ENCODE measurements at places on chromosomes 12 and 14.

GRCh38 chr14:96126339-96126782 is 78.3 kb upstream of the BDKRB2 start:
- no peak for DNase-seq

DNA sequence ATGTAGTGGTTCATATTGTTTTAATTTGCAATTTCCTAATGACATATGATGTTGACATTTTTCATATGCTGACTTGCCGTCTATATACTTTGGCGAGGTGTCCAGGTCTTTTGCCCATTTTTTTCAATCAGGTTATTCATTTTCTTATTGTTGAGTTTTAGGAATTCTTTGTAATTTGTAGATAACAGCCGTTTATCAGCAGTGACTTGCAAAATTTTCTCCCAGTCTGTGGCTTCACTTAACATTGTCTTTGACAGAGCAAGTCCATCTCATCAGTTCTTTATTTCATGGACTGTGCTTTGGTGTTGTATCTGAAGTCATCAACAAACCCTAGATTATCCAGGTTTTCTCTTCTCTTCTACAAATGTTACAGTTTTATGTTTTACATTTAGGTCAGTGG is 12.6 kb upstream of the KLHDC2 start:
- no peak for DNase-seq

DNA sequence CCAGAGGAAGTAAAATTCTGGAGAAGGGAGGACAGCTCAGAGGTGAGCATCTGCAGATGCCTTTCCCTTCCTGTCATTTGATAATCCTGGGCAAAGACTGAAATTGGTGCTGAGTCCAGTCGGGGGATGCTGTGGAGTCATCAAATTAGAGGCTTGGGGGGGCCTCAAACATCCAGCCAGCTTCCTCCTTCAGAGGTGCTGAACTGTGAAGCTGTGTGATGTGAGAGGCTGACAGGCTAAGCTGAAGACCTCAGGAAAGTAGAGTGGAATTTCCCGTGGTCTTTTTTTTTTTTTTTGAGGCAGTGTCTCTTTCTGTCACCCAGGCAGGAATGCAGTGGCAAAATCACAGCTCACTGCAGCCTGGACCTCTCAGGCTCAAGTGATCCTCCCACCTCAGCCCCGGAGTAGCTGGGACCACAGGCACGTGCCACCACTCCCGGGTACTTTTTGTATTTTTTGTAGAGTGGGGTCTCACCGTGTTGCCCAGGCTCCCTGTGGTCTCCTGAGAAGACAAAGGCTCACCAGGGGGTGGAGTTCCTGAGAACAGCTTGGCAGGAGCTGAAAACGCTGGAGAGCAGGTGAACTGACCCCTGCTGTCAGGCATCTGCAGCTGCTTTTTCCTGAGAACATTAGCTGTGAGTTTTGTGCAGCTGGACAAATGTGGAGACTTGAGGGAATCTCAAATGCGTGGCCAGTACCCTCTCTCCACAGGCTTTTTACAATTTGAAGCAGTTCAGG is 6.1 kb upstream of the TCL1B start:
- no peak for DNase-seq

DNA sequence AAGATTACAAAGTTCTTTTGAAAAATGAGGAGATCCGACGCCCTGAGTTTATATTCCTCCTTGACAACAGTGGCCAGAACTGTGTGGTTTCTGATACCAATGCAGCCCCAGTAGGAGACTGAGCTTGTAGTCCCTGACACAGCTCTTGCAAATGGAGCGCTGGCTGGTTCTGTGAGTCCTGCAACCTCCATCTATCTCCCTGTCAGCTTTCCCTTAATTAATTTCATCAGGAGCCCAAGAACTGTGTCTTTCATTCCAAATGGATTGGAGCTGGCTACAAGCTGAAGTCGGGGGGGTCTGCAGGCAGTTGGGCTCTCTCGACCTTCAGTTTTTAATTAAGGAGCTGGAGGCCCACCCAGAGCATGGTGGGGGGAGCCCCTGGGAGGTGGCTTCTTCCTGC is 160.6 kb downstream of the ADGRD1 start:
- no peak for DNase-seq

GRCh38 chr14:103087343-103087835 is 3.4 kb downstream of the LBHD2 start:
- no peak for DNase-seq

GRCh38 chr12:59087077-59087673 is 166.9 kb upstream of the LRIG3 start:
- no peak for DNase-seq

DNA sequence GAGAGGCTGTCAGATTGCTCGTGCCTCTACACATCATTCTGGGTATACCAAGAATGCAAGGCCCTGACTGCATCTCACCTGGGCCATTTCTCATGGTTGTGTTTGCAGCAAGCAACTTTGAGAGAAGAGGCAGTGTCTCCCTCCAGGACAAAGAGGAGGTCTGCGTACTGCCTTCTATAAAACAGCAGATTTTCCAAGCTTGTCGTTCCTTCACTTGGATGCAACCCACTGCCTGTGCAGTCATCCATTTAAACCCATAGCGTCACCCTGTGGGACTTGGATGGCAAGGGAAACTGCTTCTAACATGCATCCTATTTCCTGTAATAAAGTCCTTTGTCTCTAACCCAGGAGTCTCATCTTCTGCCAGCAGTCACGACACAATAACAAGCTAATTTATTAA is 1.3 kb downstream of the POMT2 start:
- DNase-seq: no peak

DNA sequence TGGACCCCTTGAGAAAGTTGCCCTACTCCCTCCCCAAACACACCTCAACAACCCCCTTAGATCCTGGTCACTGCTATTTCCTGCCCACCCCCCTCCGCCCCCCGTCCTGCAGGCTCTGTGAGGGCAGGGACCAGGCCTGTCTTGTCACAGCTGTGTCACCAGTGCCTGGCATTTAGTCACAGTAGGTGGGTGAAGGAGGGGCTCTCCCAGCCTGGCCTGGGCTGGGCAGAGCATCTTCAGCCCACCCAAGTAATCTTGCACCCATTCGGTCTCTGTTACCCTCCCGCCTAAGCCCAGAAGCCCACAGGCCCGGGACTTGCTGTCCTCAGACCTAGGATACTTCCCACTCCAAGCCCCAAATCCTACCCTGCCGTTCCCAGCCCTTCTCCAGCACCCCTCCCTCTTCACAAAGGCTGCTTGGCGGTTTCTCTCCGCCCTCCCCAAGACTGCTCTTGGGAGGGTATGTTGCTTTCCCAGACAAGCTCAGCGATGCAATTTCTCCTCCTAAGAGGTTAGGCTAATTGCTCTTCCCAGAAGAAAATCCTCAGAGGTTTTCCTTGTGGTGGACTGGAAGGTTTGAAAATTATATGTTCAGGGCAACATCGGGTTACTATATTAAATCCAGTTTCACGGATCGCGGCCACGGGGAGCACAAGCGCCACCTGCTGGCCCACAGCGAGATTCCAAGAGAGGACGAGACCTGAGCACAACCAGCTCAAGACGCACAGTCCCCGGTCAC is 50.8 kb upstream of the ZFP36L1 start:
- peak; percentile 86 for DNase-seq

DNA sequence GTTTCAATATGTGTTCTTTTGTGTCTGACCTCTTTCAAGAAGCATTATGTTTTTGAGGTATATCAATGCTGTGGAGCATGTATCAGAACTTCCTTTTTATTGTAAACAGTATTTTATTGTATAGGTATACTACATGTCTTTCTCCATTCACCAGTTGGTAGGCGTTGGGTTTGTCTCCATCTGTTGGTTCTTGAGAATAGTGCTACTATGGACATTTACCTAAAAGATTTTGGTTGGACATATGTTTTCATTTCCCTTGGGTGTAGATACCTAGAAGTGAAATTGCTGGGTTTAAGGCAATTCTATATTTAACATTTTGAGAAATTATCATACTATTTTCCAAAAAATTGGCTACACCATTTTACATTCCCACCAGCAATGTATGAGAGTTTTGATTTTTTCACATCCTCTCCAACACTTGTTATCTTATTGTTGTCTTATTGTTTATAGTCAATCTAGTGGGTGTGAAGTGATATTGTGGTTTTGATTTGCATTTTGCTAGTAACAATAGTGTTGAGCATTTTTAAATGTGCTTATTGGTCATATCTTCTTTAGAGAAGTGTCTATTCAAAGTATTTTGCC is 409.2 kb downstream of the IPO8 start:
- peak; percentile 10 for DNase-seq

DNA sequence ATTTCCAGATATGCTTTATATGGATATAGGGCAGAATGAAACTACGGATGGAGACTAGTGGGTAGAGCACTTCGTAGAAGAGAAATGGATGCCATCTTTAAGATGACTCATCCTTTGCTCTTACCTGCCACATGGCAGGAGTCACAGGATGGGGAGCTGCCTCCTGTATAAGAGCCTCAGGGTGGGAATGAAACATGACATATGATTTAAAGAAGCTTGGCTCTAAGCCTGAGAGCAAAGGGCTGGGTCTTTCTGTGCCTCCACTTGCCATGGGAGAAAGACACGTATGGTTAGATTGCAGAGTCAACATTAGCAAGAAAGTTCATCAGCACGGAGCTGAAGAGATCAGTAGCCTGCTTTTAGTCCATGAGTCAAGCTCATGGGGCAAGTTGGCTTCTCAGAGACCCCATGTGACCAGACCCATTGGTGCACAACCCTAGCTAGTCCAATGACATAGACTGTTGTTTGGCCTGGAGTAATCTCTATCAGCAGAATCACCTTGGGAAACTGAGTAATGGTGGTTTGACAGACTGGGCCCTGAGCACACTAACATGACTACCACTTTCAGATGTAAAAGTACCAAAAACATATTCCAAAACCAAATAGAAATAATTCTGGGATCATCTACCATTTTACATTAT is 38.1 kb upstream of the IL22 start:
- DNase-seq: no peak

GRCh38 chr14:61620130-61620946 is 75.0 kb upstream of the HIF1A start:
- no peak for DNase-seq
